ENCODE measurements at places on chromosomes 6 and 20.

DNA sequence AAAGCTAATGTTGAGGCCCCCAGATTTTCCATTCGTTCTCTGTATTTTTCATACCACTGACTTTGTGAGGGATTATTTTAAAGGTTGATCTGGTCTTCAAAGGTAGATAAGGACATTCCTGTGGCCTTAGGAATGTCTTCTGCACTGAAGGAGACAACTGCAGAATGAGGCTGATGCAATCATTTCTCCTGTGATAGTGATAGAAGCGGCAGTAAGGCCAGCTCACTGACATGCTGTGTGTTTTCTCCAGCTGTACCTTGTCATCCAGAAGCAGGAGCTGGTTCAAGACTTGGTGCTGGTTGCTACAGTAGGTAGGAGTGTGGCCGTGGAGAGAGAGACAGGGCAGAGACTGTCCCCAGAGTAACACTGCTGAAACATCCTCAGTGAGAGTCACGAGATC is 53.8 kb downstream of the DCBLD1 start:
- no peak for DNase-seq

DNA sequence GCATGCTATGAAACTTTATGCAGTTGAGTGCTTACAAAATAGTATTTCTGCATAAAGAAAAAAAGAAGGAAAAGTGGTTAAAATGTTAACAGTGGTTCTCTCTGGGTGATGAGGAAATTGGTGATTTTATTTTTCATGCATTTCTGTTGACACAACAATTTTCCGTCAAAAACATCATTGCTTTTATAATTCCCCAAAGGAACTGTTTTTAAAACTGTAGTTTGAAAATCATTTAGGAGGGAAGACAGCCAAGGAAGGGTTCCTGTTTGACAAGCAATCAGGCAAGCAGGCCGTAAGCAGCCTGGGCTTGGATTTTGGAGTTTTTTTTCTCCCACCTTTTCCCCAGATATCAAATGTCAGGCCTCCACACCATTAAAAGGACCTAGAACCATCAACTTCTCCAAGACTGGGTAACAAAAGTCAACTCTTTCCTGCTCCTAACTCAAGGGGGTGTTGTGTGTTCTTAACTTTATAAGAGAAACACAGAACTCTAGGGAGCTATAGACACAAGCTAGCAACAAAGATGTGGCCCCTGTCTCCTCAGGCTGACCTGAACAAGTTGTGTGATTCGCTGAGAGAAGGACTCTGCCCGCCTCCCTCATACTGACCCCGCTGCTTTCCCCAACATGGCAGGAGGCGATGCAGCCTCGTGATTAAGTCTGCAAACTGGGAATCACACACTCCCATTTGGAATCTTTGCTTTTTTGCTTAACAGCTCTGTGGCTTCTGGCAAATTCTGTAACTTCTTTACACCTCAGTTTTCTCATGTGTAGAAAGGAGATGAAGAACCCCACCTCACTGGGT is 146.6 kb downstream of the BCAS1 start:
- DNase-seq, result no peak

DNA sequence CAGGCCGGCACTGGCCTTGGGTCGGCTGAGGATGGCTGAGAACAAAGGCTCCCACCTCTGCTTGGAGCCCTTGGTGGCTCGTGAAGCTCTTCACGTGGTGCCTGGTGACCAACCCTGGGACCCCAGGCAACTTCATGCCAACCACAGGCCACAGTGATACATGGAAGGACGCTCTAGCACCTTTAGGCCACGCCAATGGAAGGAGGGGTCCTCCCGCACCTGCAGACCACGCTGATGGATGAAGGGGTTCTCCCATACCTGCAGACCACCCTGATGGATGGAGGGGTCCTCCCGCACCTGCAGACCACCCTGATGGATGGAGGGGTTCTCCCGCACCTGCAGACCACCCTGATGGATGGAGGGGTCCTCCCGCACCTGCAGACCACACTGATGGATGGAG is 62.5 kb downstream of the ERMARD start:
- no peak for DNase-seq

GRCh38 chr6:63573899-63574553 is 1.7 kb downstream of the LOC128125822 start:
- DNase-seq, result no peak

DNA sequence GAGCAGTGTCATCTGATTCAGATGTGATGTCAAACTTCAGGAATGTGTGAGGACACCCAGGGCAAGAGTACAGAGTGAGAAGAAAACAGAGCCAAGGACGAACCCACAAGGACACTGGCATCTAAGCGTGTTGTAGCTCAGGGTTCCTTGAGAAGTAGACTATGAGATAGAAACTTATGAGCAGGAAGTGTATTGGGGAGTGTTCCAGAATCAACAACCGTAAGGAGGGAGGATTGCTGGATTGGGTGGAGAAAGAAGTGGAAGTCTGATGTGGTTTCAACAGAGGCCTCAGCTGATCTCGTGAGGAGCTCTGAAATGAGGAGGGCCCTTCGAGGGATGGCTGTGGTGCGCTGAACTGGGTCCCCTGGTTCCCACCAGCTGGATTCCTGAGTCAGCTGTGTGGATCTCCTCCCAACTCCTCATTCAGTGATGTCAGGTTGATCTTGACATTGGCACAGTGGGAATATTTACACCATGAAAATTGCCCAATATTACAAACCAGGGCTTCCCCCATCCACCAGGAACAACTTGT is 25.7 kb upstream of the IGF2R start:
- DNase-seq, result no peak

DNA sequence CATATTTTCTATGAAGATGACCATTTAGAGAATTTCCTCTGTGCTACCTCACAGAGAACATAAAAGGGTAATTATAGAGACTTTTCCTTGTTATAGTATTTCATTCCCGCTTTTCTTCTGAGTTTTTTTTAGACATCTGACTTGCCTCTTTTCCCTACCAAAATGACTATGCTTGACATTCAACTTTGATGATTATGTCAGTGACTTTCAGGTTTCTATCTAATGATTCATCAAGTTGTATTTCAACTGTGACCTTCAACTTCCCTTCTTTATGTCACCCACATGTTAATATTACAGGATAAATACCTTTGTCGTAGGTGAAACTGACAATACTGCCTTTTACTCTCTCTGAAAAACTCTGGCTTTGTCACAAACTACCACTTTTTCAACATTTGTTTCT is 95.3 kb downstream of the MLIP start:
- DNase-seq, result no peak

- DNase-seq, result no peak
These were observed 161.4 kb downstream of the TBXT start for GRCh38 chr6:166005944-166006899.

- DNase-seq, result no peak
These were observed 20.0 kb downstream of the BRPF3 start for GRCh38 chr6:36216559-36216958.

- DNase-seq, result no peak
These were observed 16.2 kb downstream of the AAR2 start for GRCh38 chr20:36252511-36252910.

GRCh38 chr6:5208057-5208456 is 52.7 kb downstream of the LYRM4 start:
- DNase-seq, result no peak

DNA sequence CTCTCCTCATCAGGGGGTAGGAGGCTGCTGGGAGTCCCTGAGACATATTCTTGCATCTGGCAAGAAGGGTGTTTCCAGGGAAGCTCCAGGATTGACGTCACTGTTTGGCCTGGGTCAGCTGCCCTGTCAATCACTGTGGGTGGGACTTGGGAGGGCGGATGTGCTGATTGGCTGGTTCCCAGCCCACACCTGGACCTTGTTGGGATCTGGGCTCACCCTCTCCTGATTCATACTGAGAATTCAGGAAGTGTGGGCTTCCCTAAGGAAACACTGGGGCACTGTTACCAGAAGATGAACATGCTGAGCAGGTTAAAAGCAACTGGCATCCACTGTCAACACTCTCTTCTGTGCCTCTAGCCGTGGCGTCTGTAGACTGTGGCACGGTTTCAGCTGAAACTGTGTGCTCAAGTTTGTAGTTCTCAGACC is 36.5 kb downstream of the CDH26 start:
- no peak for DNase-seq

- no peak for DNase-seq
These were observed 19.6 kb upstream of the ARMH2 start for GRCh38 chr6:24818346-24818745.

All from stimulated activated naive B cell treated with anti-CD40 and anti-IgM and Interleukin-4, amounts not matched to agents 10 μg/mL and 1 μg/mL and 100 μg/mL, for 72 hours (primary cell).